Left cardiac atrium (tissue), 4 donors: ENCODE measurements at places on chromosomes 2 and 18. TPM values are rescaled to one million over a fixed set of nuclear protein-coding genes. Genes with fewer than 3 reads are reported as not detected.

CHN1 gene
- total RNA-seq = 9.4 TPM

CHST10 gene
- 14.5 TPM for total RNA-seq

TMEM87B gene
- 8.1 TPM for total RNA-seq

DUSP2 gene
- 2.4 TPM for total RNA-seq

GPATCH11 gene
- total RNA-seq = 7.3 TPM

MC4R gene
- not detected for total RNA-seq

SNED1 gene
- 31.9 TPM for total RNA-seq
